ENCODE measurements at places on chromosomes 1 and 21.

DNA sequence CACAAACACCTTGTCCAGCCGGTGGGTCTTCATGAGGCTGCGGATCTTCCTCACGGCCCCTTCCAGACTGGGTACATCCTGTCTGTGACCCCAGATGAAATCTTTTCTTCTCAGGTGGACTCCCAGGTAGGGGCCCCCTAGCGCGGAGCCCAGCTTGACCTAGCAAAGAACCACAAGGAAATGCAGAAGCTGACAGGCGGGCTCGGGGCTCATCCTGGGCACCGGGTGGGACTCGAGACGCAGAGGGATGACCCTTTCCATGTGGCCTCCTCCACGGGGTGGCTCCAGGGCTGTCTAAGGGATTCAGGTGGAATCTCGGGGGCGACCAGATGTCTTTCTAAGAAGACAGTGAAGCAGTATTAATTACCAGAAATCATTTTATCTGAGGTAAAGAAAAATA is 17.8 kb downstream of the POFUT2 start:
- no peak for DNase-seq

GRCh38 chr1:5506634-5507033 is 485.6 kb downstream of the NPHP4 start:
- no peak for DNase-seq

GRCh38 chr1:119308130-119308700 is 60.4 kb upstream of the HAO2 start:
- no peak for DNase-seq

DNA sequence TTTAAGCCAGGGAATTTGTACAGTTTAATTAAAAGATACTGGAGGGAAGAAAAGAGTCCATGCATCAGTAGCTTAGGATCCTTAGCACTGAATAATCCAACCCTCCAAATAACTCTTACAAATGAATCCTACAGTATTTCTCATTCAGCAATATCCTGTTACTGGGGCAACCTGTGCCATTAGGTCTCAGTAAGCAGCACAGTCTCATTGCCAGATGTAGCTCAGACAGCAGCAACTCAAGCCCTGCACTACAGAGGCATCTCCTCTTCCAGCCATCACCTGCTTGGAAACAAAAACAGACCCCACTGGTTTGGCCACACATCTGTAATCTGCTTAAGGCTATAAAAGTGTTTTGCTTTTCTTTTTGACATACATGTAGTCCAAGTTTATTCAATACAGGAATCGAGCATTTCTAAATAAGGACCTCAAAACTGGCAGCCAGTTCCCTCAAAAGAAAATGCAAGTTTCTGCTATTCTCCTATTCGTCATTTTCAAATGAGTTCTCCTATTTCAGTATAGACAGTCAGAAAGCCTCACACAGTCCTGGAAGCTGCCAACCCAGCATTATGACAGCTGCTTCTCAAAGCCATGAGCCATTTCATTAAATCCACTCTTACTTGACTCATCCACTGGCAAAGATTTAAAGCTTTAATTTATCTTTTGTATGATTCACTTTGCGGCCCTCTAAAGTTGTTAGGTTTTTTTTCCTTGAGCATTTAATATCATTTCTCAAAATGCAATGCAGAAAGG is 129.0 kb downstream of the APP start:
- DNase-seq = no peak

- DNase-seq = no peak
Measured at GRCh38 chr1:28507646-28508434, 2.0 kb downstream of the RCC1 start.

- no peak for DNase-seq
Measured at GRCh38 chr1:82614090-82614489, 813.4 kb downstream of the ADGRL2 start.

DNA sequence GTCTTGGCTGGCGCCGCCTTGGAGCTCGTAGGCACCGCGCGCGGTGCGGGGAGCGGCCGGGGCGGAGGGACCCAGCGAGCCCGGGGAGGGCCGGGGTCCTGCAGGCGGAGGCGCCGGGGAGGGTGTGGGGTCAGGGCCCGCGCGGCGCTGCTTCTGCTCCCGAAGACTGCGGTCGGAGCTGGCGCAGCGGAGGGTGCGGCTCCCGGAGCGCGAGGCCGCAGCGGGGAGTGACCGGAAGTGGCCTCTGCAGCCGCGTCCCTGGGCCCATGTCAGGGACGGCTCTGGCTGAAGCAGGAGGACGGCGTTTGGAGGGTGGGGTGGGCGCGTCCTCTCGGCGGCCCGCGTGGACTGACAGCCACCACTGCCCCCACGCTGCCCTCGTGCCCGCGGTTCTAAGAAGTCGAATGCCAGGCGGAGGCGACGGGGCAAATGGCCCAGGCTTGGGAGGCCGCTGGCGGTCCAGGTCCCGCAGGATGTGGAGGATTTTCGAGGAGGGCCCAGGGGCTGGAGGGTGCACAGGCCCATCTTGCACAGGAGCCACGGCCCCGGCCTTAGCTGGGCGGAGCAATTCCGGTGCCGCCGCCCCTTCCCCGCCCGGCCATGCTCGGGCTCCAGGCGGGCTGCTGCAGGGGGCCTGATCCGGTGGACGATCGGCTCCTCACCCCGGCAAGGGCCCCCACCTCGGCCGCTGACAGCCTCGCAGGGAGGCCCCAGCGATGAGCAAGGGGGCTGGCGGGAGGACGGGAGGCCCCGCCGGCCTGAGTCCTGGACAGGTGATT is 7.7 kb upstream of the ZNF669 start:
- no peak for DNase-seq

- DNase-seq = no peak
Measured at GRCh38 chr21:34726627-34727337, 58.0 kb downstream of the CLIC6 start.

GRCh38 chr1:77228836-77229235 is 9.6 kb upstream of the PIGK start:
- no peak for DNase-seq

DNA sequence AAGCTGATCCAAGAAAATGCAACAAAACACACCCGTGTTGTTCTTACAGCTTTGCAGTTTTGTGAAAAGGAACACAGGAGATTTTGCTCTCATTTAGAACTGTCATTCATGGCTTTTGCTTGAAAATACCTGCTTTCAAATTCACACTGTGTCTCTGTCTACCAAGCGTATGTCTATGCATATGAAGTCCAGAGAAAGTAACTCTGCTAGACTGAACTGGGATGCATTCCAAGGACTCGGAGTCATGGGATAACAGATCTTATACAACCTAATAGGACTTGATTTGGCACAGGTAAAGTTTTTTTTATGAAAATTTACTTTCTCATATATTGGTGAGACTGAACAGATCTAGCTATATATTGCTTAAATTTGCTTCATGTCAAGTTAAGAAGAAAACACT is 102.4 kb downstream of the PTGER3 start:
- no peak for DNase-seq

DNA sequence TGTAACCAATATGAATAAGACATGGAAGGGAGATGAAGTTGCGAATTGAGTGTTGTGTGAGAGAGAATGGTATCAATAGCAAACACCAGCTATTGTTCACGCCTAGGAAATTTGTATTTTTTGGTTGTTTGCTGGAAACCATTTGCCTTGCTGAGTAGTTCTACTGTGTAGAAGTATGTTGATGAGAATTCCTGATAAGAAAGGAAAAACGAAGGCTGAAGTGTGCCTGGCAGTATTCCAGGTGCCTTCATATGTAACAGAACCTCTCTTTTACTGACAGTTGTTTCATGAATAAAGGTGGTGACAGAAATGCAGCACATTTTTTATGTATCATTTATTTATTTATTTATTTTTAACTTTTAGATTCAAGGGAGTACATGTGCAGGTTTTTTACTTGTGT is 79.5 kb downstream of the SDCCAG8 start:
- no peak for DNase-seq

DNA sequence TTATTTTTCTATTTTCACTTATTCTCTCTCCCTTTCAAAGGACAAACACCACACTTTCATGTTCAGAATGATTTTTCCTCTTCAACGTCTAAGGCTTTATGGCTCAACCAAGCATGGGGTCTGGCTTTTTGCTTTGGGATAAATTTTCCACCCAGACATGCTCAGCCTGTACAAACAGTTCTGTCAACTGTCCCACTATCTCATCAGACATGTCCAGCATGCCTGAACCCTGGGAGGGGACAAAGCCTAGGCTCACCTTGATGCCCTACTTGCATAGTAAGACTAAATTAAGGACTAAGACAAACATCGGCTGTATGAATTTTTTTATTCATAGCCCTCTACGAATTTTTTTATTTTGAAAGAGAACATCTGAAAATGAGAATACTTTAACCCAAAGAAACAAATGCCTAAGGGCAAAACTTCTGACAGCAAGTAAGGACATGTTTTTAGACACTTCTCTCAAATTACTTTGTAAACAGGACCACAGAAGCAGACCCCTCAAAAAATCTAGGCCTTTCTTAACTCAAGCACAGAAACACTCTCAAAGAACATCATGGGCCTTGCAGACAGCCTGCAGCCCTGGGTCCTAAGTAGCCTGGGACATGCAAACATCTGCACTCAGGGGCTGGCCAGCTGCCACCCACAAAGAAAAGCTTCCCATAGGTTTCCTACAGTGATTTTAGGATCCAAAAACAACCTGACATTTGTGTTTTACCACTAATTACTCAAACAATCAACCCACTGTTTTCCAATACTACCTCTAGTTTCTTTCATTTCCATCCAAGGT is 72.3 kb upstream of the PALMD start:
- no peak for DNase-seq

DNA sequence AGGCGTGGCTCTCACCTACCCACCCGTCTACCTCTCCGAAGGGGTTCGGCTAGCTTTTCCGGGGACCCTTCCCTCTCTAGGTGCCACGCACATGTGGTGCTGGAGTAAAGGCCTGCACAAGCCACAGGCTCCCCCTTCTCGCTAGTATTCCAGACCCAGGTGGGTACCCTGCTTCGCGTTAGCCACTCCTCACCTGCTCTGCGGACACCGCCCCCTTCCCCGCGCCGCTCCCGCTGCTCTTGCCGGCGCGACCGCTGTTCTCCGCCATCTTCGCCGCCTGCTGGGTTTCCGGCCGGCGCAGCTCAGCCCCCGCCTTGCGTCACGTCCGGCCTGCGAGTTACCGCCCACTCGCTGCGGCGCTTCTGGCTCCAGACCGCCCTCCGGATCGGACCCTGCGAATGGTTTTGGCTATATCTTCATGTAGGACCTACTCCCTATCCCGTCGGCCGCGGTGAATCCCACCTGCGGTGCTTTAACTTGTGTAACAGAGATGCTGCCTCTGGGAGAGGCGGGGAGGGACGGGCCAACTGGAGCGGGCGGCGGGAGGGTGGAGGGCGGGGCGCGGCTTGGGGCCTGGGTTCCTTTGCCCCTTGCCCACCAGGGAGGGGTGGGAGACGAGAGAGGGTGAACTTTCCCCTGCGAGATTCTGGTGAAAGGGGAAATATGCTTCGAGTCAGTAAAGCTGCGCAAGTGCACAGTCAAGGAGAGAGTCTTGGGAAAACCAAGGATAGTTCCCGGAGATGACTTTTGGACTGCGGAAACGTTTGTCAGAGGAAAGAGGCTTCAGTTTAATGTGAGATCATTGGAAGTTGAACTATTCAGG is at the start of the genes NIT1 and PFDN2:
Gene NIT1, plus strand, starts transcription at position 347 of the 823 bp plus-strand sequence. Its CDS starts 72 bp downstream, at position 419.
Gene PFDN2, minus strand, starts transcription at position 279 of the 823 bp plus-strand sequence. Its CDS starts 11 bp downstream, at position 268.
- DNase-seq = peak; percentile 33

- no peak for DNase-seq
Measured at GRCh38 chr1:3009021-3009420, 12.2 kb upstream of the ACTRT2 start.

DNA sequence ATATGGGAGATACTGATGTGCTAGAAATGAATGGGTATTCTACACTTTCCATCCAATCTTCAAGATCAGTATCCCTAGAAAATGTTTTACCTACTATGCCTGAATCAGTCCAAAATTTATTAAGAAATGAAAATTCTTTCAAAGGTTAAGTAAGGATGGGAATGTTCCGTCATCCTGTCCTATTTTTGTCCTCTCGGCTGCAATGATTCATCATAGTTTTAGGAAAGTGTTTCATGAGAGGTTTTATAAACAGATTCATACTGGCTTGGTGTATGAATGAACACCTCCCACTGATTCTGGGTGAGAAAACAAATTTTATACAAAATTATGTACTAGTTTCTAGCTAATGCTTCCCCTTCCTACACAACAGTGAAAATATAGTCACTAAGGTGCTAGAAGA is 504.6 kb upstream of the NR5A2 start:
- no peak for DNase-seq

DNA sequence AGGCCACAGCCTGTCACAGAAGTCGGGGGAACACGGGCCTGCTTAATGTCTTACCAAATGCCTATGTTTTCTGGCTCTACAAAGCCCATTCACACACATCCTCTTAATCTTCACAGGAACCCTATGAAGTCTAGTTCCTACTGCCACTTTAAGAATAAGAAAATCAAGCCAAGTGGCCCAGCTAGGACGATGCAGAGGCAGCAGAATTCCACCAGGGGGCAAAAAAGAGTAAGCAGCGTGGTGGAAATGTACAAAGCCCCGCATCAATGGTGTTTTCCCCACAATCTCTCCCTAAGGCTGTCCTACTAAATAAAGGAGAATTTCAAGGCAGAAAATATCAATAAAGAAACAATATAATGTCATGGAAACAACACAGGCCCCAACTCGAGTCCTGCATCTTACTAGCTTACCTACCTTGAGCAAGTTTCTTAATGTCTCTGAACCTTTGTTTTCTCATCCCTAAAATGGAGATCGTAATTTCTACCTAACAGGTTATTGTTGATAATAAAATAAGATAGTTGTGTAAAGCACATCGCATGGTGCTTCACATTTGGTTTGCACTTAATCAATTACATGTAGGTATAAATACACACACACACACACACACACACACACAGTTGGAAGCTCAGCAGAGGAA is 21.4 kb downstream of the SEC16B start:
- DNase-seq = no peak

- no peak for DNase-seq
Measured at GRCh38 chr1:112044745-112045144, 55.3 kb upstream of the KCND3 start.

DNA sequence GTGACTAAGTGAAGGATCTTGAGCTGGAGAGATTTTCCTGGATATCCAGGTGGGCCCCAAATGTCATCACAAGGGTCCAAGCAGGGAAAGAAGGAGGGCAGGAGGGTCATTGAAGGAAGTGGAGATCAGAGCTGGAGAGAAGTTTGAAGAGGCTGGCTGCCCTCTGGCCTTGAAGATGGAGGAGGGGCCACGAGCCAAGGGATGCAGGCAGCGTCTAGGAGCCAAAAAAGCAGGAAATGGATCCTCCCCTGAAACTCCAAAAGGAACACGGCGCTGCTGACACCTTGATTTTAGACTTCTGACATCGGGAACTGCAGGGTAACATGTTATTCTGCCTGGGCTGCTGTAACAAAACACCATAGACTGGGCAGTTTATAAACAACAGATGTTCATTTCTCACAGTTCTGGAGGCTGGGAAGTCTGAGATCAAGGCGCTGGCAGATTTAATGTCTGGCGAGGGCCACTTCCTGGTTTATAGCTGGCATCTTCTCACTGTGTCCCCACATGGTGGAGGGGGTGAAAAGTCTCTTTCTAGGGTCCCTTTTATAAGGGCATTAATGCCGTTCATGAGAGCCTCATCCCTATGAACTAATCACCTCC is 28.8 kb upstream of the ZBTB21 start:
- no peak for DNase-seq

- no peak for DNase-seq
Measured at GRCh38 chr1:169488157-169488556, 2.4 kb upstream of the SLC19A2 start.

- DNase-seq = no peak
Measured at GRCh38 chr1:18256282-18257235, 149.0 kb downstream of the IGSF21 start.
